Adrenal gland (tissue), 19 donors: ENCODE measurements at places on chromosomes 7 and 10. TPM values are rescaled to one million over a fixed set of nuclear protein-coding genes. Genes with fewer than 3 reads are reported as not detected.

The PPP1R9A gene
- total RNA-seq = 50.6 TPM

The BTBD16 gene
- not detected for total RNA-seq

The PDE6C gene
- total RNA-seq = not detected

The VSTM4 gene
- 61.6 TPM for total RNA-seq

The EXOC6 gene
- total RNA-seq = 14.2 TPM

The SLC18A3 gene
- total RNA-seq = not detected

The CNPY1 gene
- total RNA-seq = not detected

The CHN2 gene
- 9.1 TPM for total RNA-seq

The ZNF239 gene
- total RNA-seq = 1.7 TPM

The ACSL5 gene
- 6.2 TPM for total RNA-seq

The KRIT1 gene
- 54.7 TPM for total RNA-seq

The ARID5B gene
- total RNA-seq = 18.4 TPM

The C7orf57 gene
- not detected for total RNA-seq

The IFIT1B gene
- not detected for total RNA-seq

The DPP6 gene
- 0.95 TPM for total RNA-seq

The JAKMIP3 gene
- 0.77 TPM for total RNA-seq

The C10orf105 gene
- 0.17 TPM for total RNA-seq

The BET1 gene
- 30.5 TPM for total RNA-seq

The GFRA1 gene
- total RNA-seq = 2.0 TPM

The ZNF425 gene
- 1.4 TPM for total RNA-seq

The MMD2 gene
- total RNA-seq = not detected

The NKX2-3 gene
- not detected for total RNA-seq

The SPDYE5 gene
- not detected for total RNA-seq

The EFCAB10 gene
- total RNA-seq = not detected

The RASSF4 gene
- 23.4 TPM for total RNA-seq

The MNX1 gene
- not detected for total RNA-seq

The MBL2 gene
- total RNA-seq = not detected

The CYP2C8 gene
- 1.7 TPM for total RNA-seq

The STEAP2 gene
- 7.7 TPM for total RNA-seq

The SPACDR gene
- total RNA-seq = not detected

The PIP gene
- not detected for total RNA-seq

The VGF gene
- total RNA-seq = 0.97 TPM

The KCND2 gene
- 0.30 TPM for total RNA-seq

The CLDN3 gene
- not detected for total RNA-seq

The ERLIN1 gene
- total RNA-seq = 15.9 TPM

The GPR85 gene
- 1.6 TPM for total RNA-seq

The CLDN12 gene
- total RNA-seq = 44.5 TPM

The PNPLA8 gene
- 63.7 TPM for total RNA-seq

The CCDC136 gene
- 2.6 TPM for total RNA-seq

The MEOX2 gene
- total RNA-seq = not detected

The TRIL gene
- 8.6 TPM for total RNA-seq

The PIK3CG gene
- 3.6 TPM for total RNA-seq

The FAM25A gene
- not detected for total RNA-seq

The CARD11 gene
- total RNA-seq = 0.61 TPM

The UTF1 gene
- not detected for total RNA-seq

The OR2A1 gene
- 0.20 TPM for total RNA-seq
